ENCODE measurements at places on chromosomes 4 and X.

GRCh38 chrX:7047951-7048350 lies 99.6 kb upstream of the STS start:
- peaks cover 27% of the 10 kb centered on the region for H3K36me3 ChIP-seq
- no peaks in the 10 kb centered on the region for H3K4me1 ChIP-seq
- no peak overlapping the region for H3K27ac ChIP-seq
- ATAC-seq, result no peak
- no peak overlapping the region for H3K4me3 ChIP-seq

DNA sequence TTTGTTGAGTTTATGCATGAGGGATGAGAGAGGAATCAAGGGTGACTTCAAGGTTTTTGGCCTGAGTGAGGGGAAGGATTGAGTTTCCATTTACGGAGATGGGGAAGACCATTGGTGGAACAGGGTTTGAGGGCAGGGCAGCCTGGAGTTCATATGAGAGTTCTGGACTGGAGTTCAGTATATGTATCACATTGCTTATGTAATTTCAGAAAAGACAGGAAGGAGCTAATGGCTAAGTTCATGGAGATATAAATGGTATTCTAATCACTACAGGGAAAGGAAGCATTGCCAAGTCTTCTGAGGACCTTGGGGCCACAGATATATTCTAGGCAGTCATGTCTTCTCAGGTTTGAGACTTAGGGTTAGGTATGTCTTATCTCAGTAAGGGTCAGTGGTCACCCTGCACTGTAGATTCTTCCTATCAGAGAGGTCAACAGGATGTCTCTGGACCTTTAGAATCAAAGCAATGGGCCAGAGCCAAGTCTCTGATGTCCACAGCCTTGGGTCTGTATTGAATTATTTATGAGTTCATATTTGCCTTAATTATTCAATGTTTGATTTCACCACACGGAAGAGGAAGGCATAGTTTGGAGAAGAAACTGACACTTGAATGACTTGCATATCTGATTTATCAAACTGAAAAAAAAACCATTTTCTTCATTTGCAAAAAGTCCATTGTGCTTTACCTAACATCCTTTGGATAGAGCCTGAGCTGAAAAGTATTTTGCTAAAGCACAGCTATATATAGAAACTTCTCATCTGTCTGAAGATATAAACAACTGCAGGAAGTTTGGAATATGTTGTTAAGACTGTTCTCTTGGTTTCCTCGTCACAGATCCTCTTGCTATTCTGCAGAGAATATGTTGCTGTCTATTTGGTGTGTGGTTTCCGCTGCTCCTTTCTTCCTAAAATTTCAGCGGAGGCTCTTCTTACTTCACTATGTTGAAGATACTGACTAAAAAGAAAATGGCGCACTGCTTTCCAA lies 139.5 kb downstream of the PDGFRA start:
- no peak for ATAC-seq
- no peaks in the 10 kb centered on the region for H3K4me1 ChIP-seq
- H3K36me3 ChIP-seq, result no peaks in the 10 kb centered on the region
- no peak overlapping the region for H3K27ac ChIP-seq
- peaks cover 6% of the 10 kb centered on the region for H3K27me3 ChIP-seq

DNA sequence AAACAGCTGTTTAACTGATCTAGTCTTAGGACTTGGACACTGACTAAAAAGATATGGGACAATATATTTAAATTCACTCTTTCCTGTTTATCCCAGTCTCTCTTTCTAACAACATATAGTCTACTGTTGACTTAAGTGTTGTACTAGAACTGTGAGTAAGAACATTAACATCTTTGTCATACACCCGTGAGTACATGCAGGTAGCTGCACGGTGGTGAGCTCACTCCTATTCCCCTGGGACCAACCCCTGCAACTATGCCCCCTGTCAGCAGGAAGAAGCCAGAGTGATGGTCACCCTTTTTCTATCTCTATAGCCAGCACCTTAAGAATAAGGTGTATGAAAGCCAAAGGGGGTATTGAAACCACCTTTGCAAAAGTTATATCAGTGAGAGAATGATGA lies 17.6 kb downstream of the TBL1X start:
- peaks cover 10% of the 10 kb centered on the region for H3K36me3 ChIP-seq
- peaks cover 4% of the 10 kb centered on the region for H3K4me1 ChIP-seq
- no peak overlapping the region for H3K4me3 ChIP-seq
- peak overlapping the region; percentile 30 for H3K27ac ChIP-seq
- H3K27me3 ChIP-seq, result no peaks in the 10 kb centered on the region

GRCh38 chrX:108312011-108312410 lies 126.2 kb downstream of the COL4A6 start:
- no peaks in the 10 kb centered on the region for H3K36me3 ChIP-seq
- H3K4me3 ChIP-seq, result no peak overlapping the region
- H3K27me3 ChIP-seq, result no peaks in the 10 kb centered on the region
- no peak for ATAC-seq
- no peak overlapping the region for H3K27ac ChIP-seq

DNA sequence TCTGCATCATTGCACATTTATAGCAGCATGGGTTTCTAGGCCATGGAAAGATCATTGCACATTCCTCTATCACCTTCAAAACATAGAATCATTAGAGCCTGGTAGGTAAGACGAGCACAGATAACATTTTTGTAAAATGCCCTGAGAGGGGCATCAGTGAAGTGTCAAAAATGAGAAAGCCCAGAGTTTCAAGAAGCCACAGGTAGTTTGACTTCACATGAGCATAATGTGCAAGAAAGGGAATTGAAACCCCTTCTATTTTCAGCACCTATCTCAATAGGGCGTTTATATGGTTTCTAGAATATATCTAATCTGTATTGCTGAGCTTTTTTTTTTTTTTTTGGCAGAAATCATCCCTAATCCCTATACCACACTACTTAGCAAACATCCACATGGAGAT lies 2441.7 kb downstream of the ARAP2 start:
- no peaks in the 10 kb centered on the region for H3K36me3 ChIP-seq
- no peak overlapping the region for H3K4me3 ChIP-seq
- ATAC-seq, result no peak
- H3K27ac ChIP-seq, result no peak overlapping the region

DNA sequence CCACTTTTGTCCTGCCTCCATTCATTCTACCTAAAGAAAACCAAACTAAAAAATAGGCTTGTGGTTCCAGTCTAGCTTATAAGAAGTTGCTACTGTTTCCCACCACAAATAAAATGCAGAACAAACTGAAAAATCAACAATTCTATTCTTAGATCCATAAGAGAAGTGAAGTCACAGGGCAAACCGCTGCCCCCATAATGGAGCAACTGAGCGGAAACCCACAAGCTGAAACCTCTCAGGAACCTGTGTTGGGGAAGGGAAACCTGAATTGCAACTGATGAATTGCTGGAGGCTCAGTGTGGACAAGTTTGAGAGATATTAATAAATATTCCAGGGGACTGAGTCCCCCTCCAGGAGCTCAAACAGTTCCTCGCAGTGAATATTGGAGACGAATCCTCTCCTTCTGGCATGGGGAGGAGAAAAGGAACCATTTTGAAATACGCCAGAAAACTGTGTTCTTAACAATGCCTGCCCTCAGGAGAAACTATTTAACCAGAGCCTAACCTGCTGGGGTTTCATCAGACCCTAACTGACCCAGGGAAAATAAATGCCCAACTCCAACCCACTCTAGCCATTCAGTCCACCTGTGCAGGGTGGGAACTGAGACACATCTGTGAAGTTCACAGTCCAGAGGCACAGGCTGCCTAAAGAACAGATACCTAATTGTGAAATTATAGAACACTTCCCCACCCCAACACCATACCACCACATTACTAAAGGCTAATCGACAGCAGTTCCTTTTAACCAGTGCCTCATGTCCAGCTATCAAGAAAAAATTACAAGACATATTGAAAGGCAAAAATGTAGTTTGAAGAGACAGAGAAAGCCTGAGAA lies 22.8 kb upstream of the SH3RF1 start:
- no peak for ATAC-seq
- H3K27me3 ChIP-seq, result peaks cover 44% of the 10 kb centered on the region
- H3K4me3 ChIP-seq, result no peak overlapping the region
- no peaks in the 10 kb centered on the region for H3K36me3 ChIP-seq
- H3K27ac ChIP-seq, result no peak overlapping the region

GRCh38 chr4:9969526-9970398 lies 51.5 kb downstream of the SLC2A9 start:
- no peaks in the 10 kb centered on the region for H3K36me3 ChIP-seq
- no peak overlapping the region for H3K27ac ChIP-seq
- no peak overlapping the region for H3K4me3 ChIP-seq
- H3K27me3 ChIP-seq, result no peaks in the 10 kb centered on the region
- no peaks in the 10 kb centered on the region for H3K4me1 ChIP-seq

- H3K4me3 ChIP-seq, result no peak overlapping the region
- no peak overlapping the region for H3K27ac ChIP-seq
- peaks cover 3% of the 10 kb centered on the region for H3K27me3 ChIP-seq
These were observed 120.3 kb downstream of the MAD2L1 start for GRCh38 chr4:119946359-119946758.

- peaks cover 12% of the 10 kb centered on the region for H3K4me1 ChIP-seq
- no peak for ATAC-seq
- no peak overlapping the region for H3K27ac ChIP-seq
- no peak overlapping the region for H3K4me3 ChIP-seq
These were observed 3.5 kb upstream of the CDS1 start for GRCh38 chr4:84579403-84579776.

DNA sequence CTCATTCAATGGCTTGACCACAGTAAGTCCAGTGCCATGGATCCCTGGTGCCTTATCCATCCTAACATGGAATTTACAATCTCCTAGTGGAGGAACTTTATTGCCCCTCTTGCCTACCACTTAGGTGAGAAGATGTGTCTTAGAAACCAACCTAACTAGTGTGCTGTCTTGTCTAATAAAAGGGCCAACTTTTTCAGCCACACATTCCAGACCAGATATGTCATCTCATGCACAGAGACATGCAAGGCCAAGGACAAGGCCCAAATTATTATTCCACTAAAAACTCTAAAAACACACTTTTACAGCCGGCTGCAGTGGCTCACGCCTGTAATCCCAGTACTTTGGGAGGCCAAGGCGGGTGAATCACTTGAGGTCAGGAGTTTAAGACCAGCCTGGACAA lies 10.6 kb upstream of the PRDX4 start:
- ATAC-seq, result no peak
- no peak overlapping the region for H3K4me3 ChIP-seq
- H3K4me1 ChIP-seq, result peaks cover 6% of the 10 kb centered on the region

DNA sequence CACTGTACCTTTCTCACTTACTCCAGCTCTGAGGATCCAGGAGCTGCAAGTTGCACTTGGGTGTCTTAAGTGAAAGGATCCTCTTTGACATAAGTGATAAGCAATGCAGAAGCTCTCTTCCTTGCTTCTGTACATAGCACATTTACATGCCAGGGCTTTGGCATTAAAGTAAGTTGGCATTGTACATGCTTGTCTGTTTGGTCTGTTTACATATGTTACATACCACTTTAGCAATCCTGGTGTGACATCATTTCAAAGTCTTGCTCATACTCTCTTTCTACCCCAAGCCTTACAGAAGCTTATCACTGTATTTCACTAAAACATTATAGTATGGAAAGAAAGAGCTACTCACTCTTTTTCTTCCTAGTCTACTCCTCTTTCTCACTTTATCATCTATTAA lies 2548.3 kb downstream of the ARAP2 start:
- H3K4me3 ChIP-seq, result no peak overlapping the region
- ATAC-seq, result no peak
- no peaks in the 10 kb centered on the region for H3K27me3 ChIP-seq
- no peak overlapping the region for H3K27ac ChIP-seq

GRCh38 chr4:68175562-68176155 lies 46.0 kb upstream of the TMPRSS11F start:
- H3K4me1 ChIP-seq, result no peaks in the 10 kb centered on the region
- no peaks in the 10 kb centered on the region for H3K36me3 ChIP-seq
- no peak overlapping the region for H3K4me3 ChIP-seq

DNA sequence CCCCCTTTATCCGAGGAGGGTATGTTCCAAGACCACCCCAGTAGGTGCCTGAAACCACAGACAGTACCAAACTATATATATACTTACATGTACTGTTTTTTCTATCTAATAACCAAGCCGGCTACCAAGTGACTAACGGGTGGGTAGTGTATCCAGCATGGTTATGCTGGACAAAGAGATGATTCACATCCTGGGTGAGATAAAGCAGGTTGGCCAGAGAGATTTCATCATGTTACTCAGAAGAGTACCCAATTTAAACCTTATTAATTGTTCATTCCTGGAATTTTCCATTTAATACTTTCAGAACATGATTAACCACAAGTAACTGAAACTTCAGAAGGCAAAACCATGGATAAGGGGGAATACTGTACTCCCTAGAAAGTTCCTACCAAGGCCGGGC lies 46.5 kb downstream of the RFC1 start:
- no peak for ATAC-seq
- peaks cover 32% of the 10 kb centered on the region for H3K36me3 ChIP-seq
- H3K4me3 ChIP-seq, result no peak overlapping the region
- H3K4me1 ChIP-seq, result no peaks in the 10 kb centered on the region
- H3K27ac ChIP-seq, result no peak overlapping the region
- no peaks in the 10 kb centered on the region for H3K27me3 ChIP-seq

- no peak for ATAC-seq
- no peaks in the 10 kb centered on the region for H3K27me3 ChIP-seq
- H3K4me3 ChIP-seq, result no peak overlapping the region
- no peaks in the 10 kb centered on the region for H3K36me3 ChIP-seq
These were observed 275.2 kb downstream of the STPG2 start for GRCh38 chr4:97868097-97868496.

DNA sequence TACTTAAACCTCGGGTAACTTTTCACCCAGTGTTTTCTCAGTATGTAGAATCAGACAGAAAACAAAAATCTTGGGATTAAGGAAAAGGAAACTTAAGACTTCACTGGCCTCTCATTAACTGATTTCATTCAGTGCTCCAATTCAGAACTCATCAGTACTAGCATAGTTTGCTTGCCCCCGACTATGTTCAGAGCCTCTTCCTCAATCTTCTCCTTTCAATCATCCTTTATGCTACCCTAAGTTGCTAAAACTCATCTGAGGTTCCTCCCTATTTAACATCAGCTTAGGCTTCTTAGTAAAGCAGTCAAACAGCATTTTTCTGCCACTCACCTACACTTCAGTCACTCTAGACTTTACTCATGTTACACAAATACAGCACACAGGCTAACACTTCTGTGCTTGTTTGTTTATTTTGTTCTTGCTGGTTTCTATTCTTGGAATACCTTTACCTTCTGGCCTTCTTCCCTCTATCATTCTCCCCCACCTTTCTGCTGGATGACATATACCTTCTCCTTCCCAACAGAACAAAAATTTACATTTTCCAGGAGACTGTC lies 163.0 kb upstream of the TLL1 start:
- H3K36me3 ChIP-seq, result no peaks in the 10 kb centered on the region
- H3K4me3 ChIP-seq, result no peak overlapping the region

GRCh38 chr4:28317221-28317620 lies 1456.6 kb downstream of the STIM2 start:
- no peak for ATAC-seq
- H3K36me3 ChIP-seq, result no peaks in the 10 kb centered on the region
- H3K27me3 ChIP-seq, result no peaks in the 10 kb centered on the region
- H3K4me1 ChIP-seq, result no peaks in the 10 kb centered on the region
- H3K27ac ChIP-seq, result no peak overlapping the region

DNA sequence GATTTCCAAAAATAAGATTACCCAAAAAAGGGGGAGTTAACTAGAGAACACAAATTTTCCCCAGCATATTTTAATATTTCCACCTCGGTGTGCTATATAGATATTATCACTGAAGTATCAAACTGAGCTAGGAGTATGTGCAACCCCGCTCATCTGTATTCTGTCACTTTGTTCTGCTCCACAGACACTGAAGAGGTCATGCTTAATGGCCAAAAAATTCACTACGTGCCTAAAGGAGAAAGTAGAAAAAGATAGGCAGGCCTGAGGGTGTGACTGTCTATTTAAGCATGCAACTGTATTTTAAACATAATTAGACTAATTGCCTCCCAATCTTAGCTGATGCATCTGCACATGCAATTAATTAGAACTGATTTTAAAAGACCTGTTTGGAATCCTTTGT lies 24.5 kb downstream of the SH3RF1 start:
- H3K4me3 ChIP-seq, result no peak overlapping the region
- peaks cover 39% of the 10 kb centered on the region for H3K27me3 ChIP-seq
- no peaks in the 10 kb centered on the region for H3K36me3 ChIP-seq
